Naive thymus-derived CD4-positive, alpha-beta T cell (primary cell): ENCODE measurements at places on chromosomes 7 and 10. TPM values are rescaled to one million over a fixed set of nuclear protein-coding genes. Genes with fewer than 3 reads are reported as not detected.

DNA sequence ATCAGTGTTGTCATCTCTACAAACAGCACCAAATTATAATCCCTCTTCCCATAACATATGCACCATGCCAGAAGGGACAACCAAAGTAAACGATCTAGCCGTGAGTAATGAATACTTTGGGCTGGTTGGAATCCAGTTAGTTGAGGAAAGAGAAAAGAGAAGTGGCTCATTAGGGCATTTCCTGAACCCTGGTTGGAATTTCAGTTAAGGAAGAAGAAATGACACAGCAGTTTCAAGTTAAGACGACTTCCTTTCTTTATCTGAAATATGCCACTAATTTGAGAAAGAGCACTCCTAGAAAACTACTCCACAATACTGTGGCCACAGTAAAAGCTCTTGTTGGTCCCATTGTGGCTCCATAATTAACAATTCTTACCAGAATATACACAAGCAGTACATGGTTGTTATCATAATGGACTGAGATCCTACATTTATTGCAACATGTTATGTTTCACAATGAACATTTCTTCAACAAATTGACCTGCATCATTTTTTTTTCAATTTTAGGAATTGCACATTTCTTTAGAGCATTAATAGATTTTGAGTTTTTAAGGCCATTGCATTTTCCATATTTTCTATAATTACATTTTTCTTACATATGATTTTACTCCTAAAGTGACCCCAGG lies at the start of gene TFEC:
TSS of gene TFEC (minus strand) at position 113 of the 626 bp plus-strand sequence. CDS start 46,322 bp downstream, outside the sequence.
- no peak for DNase-seq

The ZNF138 gene
- 10.3 TPM for total RNA-seq

DNA sequence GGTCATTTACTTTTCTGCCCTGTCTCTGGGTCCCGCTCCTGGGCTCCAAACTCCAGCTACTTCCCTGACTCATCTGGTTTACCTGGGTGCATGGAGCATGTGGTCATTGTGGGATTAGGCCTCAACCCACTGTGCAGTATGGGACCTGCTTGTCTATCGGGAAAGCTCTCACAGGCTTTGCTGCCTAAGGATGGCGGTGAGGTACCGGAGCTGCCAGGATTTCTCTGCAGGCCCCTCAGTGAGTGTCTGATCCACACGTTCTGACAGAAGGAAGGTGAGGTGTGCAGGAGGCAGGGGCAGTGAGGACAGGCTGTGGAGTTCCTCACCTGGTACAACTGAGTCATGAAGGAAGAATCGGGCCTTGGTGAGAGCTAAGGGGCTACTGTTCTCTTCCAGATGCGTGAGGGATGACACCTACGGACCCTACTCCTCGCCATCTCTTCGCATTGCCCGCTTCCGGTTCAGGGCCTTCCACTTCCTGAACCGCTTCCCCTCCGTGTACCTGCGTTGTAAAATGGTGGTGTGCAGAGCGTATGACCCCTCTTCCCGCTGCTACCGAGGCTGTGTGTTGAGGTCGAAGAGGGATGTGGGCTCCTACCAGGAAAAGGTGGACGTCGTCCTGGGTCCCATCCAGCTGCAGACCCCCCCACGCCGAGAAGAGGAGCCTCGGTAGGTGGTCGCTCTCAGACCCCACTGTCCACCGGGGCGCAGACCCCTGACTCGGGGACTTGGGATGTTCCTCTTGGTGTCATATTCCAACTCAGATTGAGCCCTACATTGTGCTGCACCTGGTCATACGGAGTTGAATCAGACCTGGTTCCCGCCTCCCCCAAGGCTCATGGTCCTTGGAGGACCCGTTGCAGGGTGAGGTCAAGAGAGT lies 56.7 kb downstream of the C10orf120 start:
- no peak for DNase-seq

- DNase-seq, result no peak
Observed at GRCh38 chr7:12431886-12432556, 28.4 kb upstream of the VWDE start.

DNA sequence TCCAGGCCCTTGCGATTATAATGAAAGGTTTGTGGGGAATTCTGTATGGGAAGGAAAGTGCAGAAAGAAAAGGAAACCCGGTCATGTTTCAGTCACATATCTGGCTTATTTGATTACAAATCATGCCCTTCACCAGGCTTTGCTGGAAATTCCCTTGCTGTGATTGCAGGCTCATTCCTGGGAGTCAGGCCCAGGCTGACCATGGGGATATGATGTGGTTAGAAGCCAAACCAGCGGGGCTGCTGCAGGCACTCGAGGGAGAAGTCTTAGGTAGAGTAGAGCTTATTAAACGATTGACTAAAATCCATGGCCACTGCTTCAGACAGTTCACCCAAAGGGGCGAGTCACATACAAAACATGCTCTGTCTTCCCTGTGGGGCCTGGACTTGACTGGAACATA lies 16.2 kb downstream of the PKD1L1 start:
- DNase-seq, result no peak

DNA sequence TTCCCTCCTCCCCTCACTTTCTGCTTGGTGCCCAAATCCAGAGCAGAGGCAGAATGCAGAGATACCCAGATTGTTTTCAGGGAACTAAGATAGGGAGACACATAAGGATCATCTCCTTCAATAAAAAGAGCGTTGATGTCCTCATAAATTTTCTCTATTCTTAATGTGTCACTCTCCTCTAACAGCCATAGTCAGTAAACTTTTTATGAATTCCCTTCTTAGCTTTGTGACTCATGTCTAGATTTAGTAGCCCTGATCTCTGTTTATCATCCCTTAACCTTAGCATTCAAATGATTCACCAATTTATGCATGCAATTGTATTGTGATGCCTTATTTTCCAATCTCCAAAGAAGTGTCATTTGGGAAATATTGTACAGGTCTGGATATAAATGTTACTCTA lies 995.5 kb upstream of the C7orf33 start:
- DNase-seq, result no peak
